ENCODE measurements at places on chromosomes 12 and 14.
A peak's percentile ranks its signal among the peaks of the same experiment; 100 is the strongest.

- no peaks in the 10 kb centered on the region for H3K36me3 ChIP-seq
- no peak overlapping the region for H3K4me3 ChIP-seq
- DNase-seq = no peak
- H3K27ac ChIP-seq = no peak overlapping the region
- H3K27me3 ChIP-seq = no peaks in the 10 kb centered on the region
These were observed 231.8 kb upstream of the AMIGO2 start for GRCh38 chr12:47311568-47311967.

- no peak overlapping the region for H3K27ac ChIP-seq
- H3K36me3 ChIP-seq = no peaks in the 10 kb centered on the region
- DNase-seq = no peak
- H3K4me3 ChIP-seq = no peak overlapping the region
These were observed 56.5 kb upstream of the PAWR start for GRCh38 chr12:79747274-79747673.

- H3K27me3 ChIP-seq = no peaks in the 10 kb centered on the region
- no peak for DNase-seq
- no peak overlapping the region for H3K27ac ChIP-seq
- H3K4me1 ChIP-seq = no peaks in the 10 kb centered on the region
These were observed 259.6 kb downstream of the BTG1 start for GRCh38 chr12:91885851-91886731.

- H3K4me3 ChIP-seq = no peak overlapping the region
- H3K27me3 ChIP-seq = no peaks in the 10 kb centered on the region
- no peak overlapping the region for H3K27ac ChIP-seq
- H3K36me3 ChIP-seq = no peaks in the 10 kb centered on the region
- H3K4me1 ChIP-seq = no peaks in the 10 kb centered on the region
- DNase-seq = no peak
These were observed 678.5 kb upstream of the TBX3 start for GRCh38 chr12:115362339-115362976.

DNA sequence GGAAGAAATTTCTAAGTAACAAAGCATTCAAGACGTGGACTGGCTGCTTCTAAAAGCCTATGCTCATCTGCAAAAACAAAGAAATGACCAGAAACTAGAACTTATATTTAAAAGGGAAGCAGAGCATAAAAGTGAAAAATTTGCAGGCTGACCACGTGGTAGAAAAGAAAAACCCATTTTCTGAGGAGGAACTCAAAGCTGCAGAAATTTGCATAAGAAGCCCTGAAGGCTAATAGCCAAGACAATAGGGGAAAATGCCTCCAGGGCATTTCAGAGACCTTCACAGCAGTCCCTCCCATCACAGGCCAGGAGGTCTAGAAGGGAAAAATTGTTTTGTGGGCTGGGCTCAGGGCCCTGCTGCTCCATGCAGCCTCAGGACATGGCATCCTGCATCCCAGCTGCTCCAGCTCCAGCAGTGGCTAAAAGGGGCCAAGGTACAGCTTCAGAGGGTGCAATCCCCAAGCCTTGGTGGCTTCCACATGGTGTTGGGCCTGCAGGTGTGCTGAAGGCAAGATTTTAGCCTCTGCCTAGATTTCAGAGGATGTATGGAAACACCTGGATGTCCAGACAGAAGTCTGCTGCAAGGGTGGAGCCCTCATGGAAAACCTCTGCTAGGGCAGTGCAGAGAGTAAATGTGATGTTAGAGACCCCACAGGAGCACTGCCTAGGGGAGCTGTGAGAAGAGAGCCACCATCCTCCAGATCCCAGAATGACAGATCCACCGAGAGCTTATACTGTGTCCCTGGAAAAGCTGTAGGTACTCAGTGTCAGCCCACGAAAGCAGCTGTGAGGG, 55.5 kb downstream of the CHGA start:
- H3K4me1 ChIP-seq = no peaks in the 10 kb centered on the region
- H3K4me3 ChIP-seq = peak overlapping the region; percentile 20
- H3K27me3 ChIP-seq = no peaks in the 10 kb centered on the region
- no peak overlapping the region for H3K27ac ChIP-seq

- H3K36me3 ChIP-seq = no peaks in the 10 kb centered on the region
- peak overlapping the region; percentile 62 for H3K4me3 ChIP-seq
- no peak for DNase-seq
- no peak overlapping the region for H3K27ac ChIP-seq
These were observed 1.3 kb downstream of the GLI1 start for GRCh38 chr12:57460841-57461275.

DNA sequence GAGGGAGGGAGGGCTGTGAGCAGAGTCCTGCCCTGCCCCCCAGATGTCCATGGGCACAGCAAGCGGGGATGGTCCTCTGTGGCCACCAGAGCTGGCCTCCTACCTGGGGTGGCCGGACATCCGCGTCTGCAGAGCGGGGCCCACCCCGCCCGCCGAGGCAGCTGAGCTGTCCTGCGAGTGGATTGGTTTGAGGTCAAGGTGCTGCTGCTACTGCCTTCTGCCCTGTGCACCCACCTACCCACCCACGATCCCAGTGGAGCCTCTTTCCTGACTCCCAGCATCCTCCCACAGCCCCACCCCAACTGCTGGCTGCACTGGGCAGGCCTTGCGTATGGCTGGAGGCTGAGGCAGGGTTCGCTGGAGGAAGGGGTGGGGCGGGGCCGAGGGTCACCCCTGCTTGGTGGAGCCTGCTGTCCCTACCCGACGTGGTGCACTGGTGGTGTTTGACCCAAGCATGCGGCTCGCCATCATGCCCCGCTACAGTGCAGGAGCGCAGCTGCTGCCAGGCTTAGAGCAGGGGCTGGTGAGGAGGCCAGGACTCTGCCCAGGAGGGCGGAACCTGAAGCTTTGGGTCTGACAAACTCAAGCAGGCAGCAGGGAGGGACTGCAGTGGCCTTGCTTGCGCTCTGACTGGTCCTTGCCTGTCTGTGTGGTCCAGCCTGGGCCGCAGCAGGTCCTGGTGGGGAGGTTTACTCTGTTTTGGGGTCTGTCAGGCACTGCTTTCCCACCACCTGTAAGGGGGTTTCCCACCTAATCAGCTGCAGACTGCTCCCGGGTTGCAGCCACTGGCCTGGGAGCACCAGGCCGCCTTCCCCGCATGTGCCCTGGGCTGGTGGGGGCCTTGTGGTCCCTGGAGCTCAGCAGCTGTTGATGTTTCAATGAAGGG, 23.7 kb downstream of the CEP170B start:
- H3K4me3 ChIP-seq = no peak overlapping the region
- no peaks in the 10 kb centered on the region for H3K36me3 ChIP-seq
- H3K27me3 ChIP-seq = no peaks in the 10 kb centered on the region
- H3K4me1 ChIP-seq = no peaks in the 10 kb centered on the region

- no peak for DNase-seq
- H3K27ac ChIP-seq = peak overlapping the region; percentile 85
- H3K4me1 ChIP-seq = peaks cover 11% of the 10 kb centered on the region
- peak overlapping the region; percentile 41 for H3K4me3 ChIP-seq
These were observed 42.1 kb downstream of the NOC4L start for GRCh38 chr12:132186208-132186856.

DNA sequence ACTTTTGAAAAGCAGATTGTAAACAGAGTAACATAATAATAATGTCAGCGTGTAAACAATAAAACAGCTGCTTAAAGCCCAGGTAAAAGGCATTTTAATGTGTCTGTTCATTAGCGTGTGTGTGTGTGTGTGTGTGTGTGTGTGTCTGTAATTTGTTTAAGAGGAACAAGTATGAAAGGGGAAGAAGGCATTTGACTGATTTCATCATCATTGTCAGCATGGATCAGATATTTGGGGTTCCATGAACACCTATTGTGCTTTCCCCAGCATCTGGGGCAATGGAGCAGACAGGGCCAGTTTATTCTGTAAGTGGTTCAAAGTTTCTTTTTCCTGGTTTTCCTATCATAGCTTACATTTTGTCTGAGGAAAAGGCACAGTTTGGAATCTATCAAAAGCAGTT, 28.9 kb downstream of the SLC25A21 start:
- no peak for DNase-seq
- no peaks in the 10 kb centered on the region for H3K36me3 ChIP-seq
- no peaks in the 10 kb centered on the region for H3K27me3 ChIP-seq
- H3K4me1 ChIP-seq = no peaks in the 10 kb centered on the region
- no peak overlapping the region for H3K27ac ChIP-seq

DNA sequence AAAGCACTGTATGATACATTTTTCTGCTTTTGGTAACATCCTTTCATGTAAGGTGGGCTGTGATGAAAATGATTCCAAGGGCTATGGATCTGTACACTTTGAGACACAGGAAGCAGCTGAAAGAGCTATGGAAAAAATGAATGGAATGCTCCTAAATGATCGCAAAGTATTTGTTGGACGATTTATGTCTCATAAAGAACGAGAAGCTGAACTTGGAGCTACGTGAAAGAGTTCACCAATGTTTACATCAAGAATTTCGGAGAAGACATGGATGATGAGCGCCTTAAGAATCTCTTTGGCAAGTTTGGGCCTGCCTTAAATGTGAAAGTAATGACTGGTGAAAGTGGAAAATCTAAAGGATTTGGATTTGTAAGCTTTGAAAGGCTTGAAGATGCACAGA, 22.1 kb upstream of the SRGAP1 start:
- no peaks in the 10 kb centered on the region for H3K27me3 ChIP-seq
- peaks cover 3% of the 10 kb centered on the region for H3K36me3 ChIP-seq
- no peak for DNase-seq
- H3K4me1 ChIP-seq = no peaks in the 10 kb centered on the region
- no peak overlapping the region for H3K4me3 ChIP-seq
- no peak overlapping the region for H3K27ac ChIP-seq

DNA sequence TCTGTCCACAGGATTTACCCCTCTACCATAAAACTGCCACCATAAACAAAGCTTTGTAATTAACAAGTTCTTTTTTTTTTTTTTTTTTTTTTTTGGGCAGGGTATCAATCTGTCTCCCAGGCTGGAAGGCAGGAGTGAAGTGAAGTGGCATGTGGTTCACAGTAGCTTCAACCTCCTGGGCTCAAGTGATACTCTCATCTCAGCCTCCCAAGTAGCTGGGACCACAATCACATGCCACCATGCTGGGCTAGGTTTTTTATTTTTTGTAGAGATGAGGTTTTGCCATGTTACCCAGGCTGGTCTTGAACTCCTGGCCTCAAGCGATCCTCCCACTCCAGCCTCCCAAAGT, 61.1 kb upstream of the NUDT4 start:
- no peaks in the 10 kb centered on the region for H3K36me3 ChIP-seq
- no peaks in the 10 kb centered on the region for H3K4me1 ChIP-seq
- no peak overlapping the region for H3K27ac ChIP-seq
- peaks cover 3% of the 10 kb centered on the region for H3K27me3 ChIP-seq

- H3K4me3 ChIP-seq = no peak overlapping the region
- H3K4me1 ChIP-seq = no peaks in the 10 kb centered on the region
- DNase-seq = no peak
- peaks cover 16% of the 10 kb centered on the region for H3K27me3 ChIP-seq
These were observed 51.0 kb downstream of the KANSL2 start for GRCh38 chr12:48631071-48631470.

- H3K27ac ChIP-seq = no peak overlapping the region
- H3K27me3 ChIP-seq = peaks cover 6% of the 10 kb centered on the region
- peaks cover 14% of the 10 kb centered on the region for H3K4me1 ChIP-seq
- H3K4me3 ChIP-seq = no peak overlapping the region
- DNase-seq = no peak
- peaks cover under 1% of the 10 kb centered on the region for H3K36me3 ChIP-seq
These were observed 91.6 kb downstream of the HELB start for GRCh38 chr12:66393890-66394289.

- H3K27me3 ChIP-seq = peaks cover 53% of the 10 kb centered on the region
- no peaks in the 10 kb centered on the region for H3K36me3 ChIP-seq
- no peak overlapping the region for H3K27ac ChIP-seq
- no peak overlapping the region for H3K4me3 ChIP-seq
- peaks cover 33% of the 10 kb centered on the region for H3K4me1 ChIP-seq
These were observed 5.4 kb downstream of the SIX6 start for GRCh38 chr14:60514378-60514740.

- DNase-seq = no peak
- peak overlapping the region; percentile 20 for H3K27ac ChIP-seq
- no peaks in the 10 kb centered on the region for H3K27me3 ChIP-seq
- no peak overlapping the region for H3K4me3 ChIP-seq
- H3K36me3 ChIP-seq = no peaks in the 10 kb centered on the region
These were observed 55.5 kb upstream of the DYRK2 start for GRCh38 chr12:67593041-67593440.

Data from T-cell (primary cell).